H9 (cell line): ENCODE measurements at places on chromosomes 4 and X. TPM values are rescaled to one million over a fixed set of nuclear protein-coding genes. Genes with fewer than 3 reads are reported as not detected.

CABS1 gene
- 0.15 TPM in 1 of 2 replicates, not detected in the other for total RNA-seq

C1QTNF7 gene
- total RNA-seq = not detected in 2 replicates

- H3K36me3 ChIP-seq = no peaks in the 10 kb centered on the region
- DNase-seq = peak; percentile 42
- 0 out of 2 replicates have a peak, but pooled peaks cover 3% of the 10 kb centered on the region for H3K4me1 ChIP-seq
- no peak overlapping the region for H3K27ac ChIP-seq
- H3K27me3 ChIP-seq = no peaks in the 10 kb centered on the region
- H3K4me3 ChIP-seq = no peak overlapping the region
Measured at GRCh38 chr4:75180790-75181776, 248.2 kb downstream of the PARM1 start.

GRCh38 chrX:118437283-118437682, 58.3 kb upstream of the DOCK11 start:
- peaks cover 28% of the 10 kb centered on the region; the same call in 2 of the 3 replicates for H3K36me3 ChIP-seq
- no peaks in the 10 kb centered on the region for H3K4me1 ChIP-seq
- DNase-seq = no peak
- H3K27me3 ChIP-seq = no peaks in the 10 kb centered on the region

DNA sequence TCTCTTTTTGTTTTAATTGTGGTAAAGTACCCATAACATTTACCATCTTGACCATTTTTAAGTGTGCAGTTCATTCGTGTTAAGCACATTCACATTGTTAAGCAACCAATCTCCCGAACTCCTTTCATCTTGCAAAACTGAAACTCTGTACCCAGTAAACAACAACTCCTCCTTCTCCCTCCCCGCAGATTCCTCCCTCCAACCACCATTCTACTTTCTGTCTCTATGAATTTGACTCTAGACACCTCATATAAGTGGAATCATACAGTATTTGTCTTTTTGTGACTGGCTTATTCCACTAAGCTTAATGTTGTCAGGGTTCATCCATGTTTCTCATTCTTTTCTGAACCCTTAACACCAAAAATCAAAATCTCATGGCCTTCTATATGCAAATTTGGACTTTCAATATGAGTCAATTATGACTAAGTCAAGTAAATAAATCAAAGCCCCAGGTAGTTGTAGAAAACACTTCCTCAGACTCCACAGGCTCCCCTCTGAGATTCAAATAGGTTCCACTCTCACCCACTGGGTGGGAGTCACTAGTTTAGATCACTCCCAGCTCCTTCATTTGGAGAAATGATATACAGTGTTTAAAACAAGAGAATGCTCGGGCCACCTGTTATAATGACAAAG, 9.8 kb upstream of the RTL5 start:
- peaks cover 27% of the 10 kb centered on the region for H3K36me3 ChIP-seq
- H3K27ac ChIP-seq = no peak overlapping the region
- no peak overlapping the region for H3K4me3 ChIP-seq
- no peak for DNase-seq

DNA sequence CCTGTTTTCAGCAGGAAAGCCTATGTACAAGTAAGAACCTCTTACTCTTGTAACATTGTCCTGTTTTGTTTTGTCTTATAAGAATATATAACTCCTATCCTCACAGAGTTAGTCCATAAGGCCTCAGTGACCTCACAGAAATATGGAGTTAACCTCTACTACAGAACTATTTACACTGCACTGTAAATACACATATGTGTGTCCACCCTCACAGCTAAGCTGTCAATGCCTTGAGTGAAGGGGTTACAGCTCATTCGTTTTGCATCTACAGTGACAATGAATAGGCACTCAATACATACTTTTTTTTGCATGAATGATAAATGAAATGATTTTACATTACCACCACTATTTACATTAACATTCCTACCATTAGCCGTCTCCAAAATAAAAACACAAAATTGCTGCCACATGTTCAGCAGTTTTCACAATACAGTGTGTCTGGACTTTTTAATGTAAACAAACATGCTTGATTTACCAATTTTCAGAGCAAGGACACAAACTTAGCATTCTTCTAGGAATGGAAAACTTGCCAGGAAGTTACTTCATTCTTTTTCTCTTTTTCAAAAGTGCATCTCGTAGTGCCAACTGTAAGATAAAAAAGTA, 9.5 kb upstream of the NAAA start:
- no peak overlapping the region for H3K4me3 ChIP-seq
- peaks cover 58% of the 10 kb centered on the region for H3K36me3 ChIP-seq
- no peak overlapping the region for H3K27ac ChIP-seq
- H3K27me3 ChIP-seq = no peaks in the 10 kb centered on the region
- no peak for DNase-seq

GRCh38 chr4:42412251-42412650, 15.0 kb downstream of the SHISA3 start:
- no peak overlapping the region for H3K4me3 ChIP-seq
- H3K36me3 ChIP-seq = no peaks in the 10 kb centered on the region
- no peaks in the 10 kb centered on the region; the same call in 1 of the 2 replicates for H3K4me1 ChIP-seq
- no peak overlapping the region for H3K27ac ChIP-seq
- no peak for DNase-seq

DNA sequence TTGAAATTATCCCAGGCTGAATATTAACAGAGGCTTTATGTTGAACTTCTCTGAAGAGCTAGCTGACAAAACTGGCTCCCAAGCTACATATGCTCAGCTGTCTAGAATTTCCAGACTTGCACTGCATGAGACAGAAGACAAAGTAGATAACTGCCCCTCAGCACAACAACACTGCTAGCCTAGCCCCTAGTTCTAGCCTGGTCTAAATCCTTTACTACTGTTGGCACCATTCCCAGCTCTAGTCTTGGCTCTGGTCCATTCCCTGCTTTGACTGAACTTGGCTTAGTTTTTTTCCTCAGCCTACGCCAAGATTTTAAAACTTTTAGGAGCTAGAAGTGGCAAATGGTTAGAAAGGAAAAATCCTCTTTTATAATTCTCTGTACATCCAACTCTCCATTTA, 7.6 kb upstream of the OPHN1 start:
- no peaks in the 10 kb centered on the region for H3K4me1 ChIP-seq
- H3K4me3 ChIP-seq = no peak overlapping the region
- DNase-seq = no peak
- no peak overlapping the region for H3K27ac ChIP-seq
- no peaks in the 10 kb centered on the region for H3K36me3 ChIP-seq

DNA sequence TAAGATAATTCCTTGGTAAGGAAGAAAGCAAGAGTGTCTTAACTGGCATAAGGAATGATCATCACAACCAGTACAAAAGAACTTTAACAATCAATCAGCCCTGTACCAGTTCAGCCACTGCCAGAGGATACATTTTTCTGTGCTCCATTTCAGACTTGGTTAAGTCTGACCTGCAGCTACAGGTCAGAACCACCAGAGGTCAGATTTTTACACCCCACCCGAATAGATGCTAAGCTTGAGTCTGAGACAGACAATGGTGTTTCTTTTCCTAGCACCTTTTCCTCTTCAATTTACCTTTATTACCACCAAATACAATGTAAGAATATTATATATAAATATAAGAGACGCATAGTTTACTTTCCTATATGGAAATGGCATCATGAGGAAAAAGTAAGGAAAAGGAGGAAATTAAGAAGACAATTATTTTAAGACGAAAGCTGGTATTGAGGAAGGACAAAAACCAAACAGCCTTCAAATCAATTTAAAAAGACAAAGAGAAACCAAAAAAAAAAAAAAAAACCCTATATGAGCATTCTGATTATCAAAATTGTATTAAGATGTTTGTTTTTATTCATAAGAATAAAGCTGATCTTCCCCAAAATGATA, 215.3 kb upstream of the TTC29 start:
- H3K36me3 ChIP-seq = no peaks in the 10 kb centered on the region
- no peaks in the 10 kb centered on the region for H3K27me3 ChIP-seq
- no peak overlapping the region for H3K4me3 ChIP-seq
- peak; percentile 40 for DNase-seq
- H3K4me1 ChIP-seq = no peaks in the 10 kb centered on the region

GRCh38 chr4:94766856-94767255, 9.1 kb downstream of the BMPR1B start:
- H3K36me3 ChIP-seq = no peaks in the 10 kb centered on the region
- H3K4me1 ChIP-seq = no peaks in the 10 kb centered on the region
- H3K4me3 ChIP-seq = no peak overlapping the region
- no peak overlapping the region for H3K27ac ChIP-seq
- no peaks in the 10 kb centered on the region for H3K27me3 ChIP-seq
- no peak for DNase-seq

DNA sequence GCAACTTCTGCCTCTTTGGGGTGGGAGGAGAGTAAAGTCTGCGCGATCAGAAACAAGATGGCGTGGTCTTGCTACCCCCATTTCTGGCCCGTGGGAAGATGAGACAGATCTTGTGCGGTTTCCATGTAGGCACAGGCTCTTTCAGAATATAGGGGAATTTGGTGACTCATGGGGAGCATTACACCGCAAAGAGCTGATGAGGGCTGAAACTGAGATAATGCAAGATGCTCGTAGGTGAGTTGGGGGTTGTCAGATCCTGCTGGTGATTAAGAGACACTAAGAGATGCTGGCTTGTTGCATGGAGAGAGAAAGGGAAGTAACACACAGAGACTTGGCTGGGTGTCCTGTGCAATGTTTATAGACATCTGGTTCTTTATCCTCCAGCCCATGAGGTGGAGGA, 1.5 kb downstream of the EVC start:
- no peak for DNase-seq
- H3K36me3 ChIP-seq = peaks cover 11% of the 10 kb centered on the region
- H3K4me1 ChIP-seq = no peaks in the 10 kb centered on the region
- peaks cover 5% of the 10 kb centered on the region; the same call in 1 of the 2 replicates for H3K27me3 ChIP-seq
- no peak overlapping the region for H3K27ac ChIP-seq

GRCh38 chr4:158025131-158025530, 147.7 kb downstream of the GASK1B start:
- H3K27ac ChIP-seq = no peak overlapping the region
- DNase-seq = no peak
- H3K4me1 ChIP-seq = no peaks in the 10 kb centered on the region
- no peaks in the 10 kb centered on the region for H3K27me3 ChIP-seq
- no peak overlapping the region for H3K4me3 ChIP-seq

DNA sequence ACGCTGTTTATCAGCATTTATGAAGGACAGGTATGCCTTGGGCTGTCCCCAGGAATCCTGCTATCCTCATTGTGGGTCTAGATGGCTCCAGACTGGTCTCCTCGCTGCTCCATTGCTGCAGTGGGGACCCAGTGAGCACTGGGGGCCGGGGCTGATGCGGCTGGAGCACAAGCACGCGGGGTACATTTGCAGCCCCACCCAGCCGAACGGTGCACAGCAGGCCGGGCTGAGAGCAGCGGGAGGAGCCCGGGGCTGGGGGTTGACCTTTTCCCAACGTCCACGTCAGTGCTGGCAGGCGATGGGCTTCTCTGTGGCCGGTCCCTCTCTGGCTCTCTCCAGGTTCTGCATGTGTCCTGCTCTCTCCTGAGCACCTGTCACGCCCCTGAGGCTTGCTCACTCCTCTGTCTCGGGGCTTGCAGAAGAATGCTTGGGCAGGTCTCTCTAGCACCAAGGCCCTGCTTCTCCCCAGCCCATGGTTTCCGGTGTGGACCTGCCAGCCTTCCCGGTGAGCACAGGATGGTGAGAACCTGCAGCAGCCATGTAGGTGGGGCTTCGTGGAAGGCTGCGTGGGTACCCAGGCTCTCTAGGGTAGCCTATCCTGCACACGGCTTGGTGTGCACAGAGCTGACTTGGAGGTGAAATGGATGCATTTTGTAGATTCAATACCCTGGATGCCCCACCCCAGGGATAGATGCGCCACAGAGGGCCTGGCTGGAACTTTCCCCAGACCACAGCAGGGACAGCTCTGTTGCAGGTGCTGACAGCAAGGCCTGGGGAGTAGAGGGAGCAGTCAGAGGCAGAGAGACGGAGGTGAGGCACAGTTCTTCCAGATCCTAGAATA, 89.1 kb upstream of the ADRA2C start:
- no peak overlapping the region for H3K27ac ChIP-seq
- no peaks in the 10 kb centered on the region; the same call in 1 of the 2 replicates for H3K27me3 ChIP-seq
- no peaks in the 10 kb centered on the region for H3K36me3 ChIP-seq
- H3K4me1 ChIP-seq = no peaks in the 10 kb centered on the region

DNA sequence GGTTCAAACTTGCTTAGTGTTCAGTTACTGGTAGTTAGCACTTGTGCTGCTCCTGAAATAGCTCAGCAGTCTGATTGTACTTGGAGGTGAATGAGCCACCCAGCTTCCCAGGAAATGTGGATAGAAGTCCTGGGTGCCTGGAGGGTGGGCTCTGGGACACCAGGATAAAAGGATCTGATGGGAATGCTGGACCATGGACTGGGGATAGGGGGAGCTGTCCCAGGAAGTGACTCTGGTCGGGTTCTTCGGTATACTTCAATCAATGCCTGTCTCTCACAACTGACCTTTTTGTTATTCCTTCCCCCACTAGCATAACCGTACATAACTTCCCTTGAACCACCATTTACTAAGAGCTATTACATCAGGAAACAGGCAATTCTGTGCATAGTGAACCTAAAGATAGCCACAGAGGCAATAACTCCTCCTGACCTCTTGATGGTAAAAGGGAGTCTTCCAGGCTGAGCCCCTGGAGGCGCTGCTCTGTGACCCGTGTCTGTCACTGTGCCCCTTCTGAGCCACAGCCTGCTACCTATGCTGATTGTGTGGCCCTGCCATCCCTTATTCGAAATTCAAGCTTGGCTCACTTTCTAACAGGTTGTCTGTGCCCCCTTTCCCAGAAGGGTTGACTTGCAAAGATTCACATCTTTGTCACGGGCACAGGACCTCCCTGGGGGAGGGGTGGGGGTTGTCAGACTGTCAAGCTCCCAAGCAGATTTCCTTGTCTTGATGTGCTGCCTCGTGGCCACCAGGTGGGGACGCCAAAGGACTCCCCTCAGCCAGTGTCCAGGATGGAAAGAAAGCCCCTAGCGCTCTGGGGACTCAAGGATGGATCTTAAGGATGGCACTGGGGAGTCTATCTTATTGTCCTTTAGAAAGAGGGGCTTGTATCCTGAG, 24.5 kb upstream of the WDR1 start:
- peak; percentile 80 for DNase-seq
- H3K4me3 ChIP-seq = no peak overlapping the region
- no peaks in the 10 kb centered on the region for H3K36me3 ChIP-seq
- H3K27me3 ChIP-seq = no peaks in the 10 kb centered on the region; the same call in 1 of the 2 replicates

GRCh38 chr4:2809610-2810180, 16.8 kb downstream of the SH3BP2 start:
- no peak overlapping the region for H3K27ac ChIP-seq
- H3K4me1 ChIP-seq = peaks cover 4% of the 10 kb centered on the region
- H3K36me3 ChIP-seq = no peaks in the 10 kb centered on the region

DNA sequence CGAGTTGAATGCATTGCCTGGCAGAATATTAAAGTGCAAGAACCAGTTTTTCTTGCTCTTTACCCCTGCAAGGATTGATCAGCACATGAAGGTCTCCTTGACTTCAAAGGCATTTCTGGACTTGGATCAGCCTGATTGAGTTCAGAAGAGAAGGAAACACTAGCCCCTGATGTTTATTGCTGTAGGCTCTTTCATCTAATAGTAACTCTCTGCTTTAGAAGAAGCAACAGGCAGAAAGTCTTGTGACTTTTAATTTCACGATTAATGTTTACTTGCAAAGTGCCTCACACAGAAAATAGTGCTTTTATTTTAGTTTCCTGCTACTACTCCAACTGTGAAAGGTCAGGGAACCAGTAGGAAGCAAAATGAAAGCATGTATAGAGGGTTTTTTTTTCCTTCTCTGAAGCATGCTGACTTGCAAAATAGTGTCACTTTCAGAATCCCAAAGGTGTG, 69.1 kb downstream of the PCDH7 start:
- H3K4me3 ChIP-seq = no peak overlapping the region
- DNase-seq = no peak
- H3K27me3 ChIP-seq = no peaks in the 10 kb centered on the region
- no peaks in the 10 kb centered on the region for H3K36me3 ChIP-seq
- no peak overlapping the region for H3K27ac ChIP-seq
